NCI-H1417 treated with DMSO at 0.1 percent for 48 hours (cell line): ENCODE measurements at places on chromosomes 5 and 9.

DNA sequence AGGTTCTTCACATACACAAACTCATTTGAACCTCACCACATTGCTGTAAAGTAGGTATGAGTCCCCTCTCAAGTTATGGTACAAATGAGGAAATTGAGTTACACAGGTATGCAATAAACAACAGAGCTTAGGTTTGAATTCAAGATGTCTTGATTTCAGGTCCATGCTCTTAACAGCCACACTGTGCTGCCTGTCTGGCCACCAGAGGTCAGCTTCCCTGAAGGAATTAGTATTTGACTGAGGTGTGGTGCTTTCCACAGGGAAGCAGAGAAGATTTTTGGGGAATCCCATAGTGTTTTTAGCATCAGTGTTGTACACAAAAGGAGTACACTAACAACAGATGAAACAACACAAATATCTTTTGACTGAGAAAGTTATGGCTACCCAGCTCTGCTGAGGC is 94.4 kb upstream of the ITGA1 start:
- no peak for DNase-seq

DNA sequence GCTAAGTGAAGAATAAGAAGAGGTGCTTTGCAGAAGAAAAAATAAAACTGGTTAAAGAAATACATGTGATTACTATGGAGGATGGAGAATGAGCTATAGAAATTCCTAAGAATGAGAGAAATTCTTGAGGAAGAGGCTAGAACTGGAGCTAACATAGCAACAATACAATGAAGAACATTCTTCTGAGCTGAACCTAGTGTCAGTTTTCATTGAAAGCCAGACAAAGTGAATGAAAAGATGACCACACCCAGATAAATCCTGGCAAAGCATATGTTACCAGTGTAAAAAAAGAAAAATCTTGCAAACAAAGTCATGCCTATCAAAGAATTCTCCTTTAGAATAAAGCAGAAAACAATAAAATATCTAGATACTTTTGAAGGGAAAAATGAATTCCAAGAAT is 39.6 kb downstream of the SGCD start:
- no peak for DNase-seq

GRCh38 chr5:15558240-15558639 is 58.3 kb downstream of the FBXL7 start:
- no peak for DNase-seq

DNA sequence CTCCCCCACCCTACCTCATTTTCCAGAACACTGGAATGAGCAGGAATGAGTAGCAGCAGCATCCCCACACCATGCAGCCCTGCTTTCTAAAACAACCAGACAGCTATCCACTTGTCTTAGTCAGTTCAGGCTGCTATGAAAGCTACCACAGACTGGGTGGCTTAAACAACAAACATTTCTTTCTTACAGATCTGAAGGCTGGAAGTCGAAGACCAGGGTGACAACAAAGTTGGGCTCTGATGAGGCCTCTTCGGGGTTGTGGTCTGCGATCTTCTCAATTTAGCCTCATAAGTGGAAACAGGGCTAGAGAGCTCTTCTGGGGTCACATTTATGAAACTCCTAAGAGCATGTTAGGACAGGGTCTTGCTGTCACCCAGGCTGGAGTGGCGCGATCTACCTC is 38.9 kb downstream of the LPAR1 start:
- no peak for DNase-seq

DNA sequence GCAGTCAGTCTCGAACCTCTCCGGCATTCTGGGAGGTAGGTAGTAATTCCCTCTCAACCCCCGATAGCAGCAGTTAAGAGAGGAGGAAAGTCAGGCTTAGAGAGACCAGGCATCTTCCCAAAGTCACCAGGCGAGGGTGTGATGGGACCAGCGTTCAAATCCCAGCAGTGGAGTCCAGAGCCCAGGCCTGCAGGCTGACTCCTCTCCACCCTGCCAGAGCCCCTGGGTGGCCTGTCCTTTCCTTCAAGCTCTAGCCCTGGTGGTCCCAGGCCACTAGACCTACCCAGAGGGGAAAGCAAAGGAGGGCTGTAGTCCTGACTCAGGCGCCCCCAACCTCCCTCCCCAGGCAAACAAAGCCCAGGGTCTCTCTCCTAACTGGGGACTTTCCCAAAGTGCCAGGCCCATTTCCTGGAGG is 4.2 kb upstream of the NR5A1 start:
- no peak for DNase-seq

- DNase-seq = no peak
Observed at GRCh38 chr5:37255774-37256358, 6.7 kb upstream of the CPLANE1 start.

DNA sequence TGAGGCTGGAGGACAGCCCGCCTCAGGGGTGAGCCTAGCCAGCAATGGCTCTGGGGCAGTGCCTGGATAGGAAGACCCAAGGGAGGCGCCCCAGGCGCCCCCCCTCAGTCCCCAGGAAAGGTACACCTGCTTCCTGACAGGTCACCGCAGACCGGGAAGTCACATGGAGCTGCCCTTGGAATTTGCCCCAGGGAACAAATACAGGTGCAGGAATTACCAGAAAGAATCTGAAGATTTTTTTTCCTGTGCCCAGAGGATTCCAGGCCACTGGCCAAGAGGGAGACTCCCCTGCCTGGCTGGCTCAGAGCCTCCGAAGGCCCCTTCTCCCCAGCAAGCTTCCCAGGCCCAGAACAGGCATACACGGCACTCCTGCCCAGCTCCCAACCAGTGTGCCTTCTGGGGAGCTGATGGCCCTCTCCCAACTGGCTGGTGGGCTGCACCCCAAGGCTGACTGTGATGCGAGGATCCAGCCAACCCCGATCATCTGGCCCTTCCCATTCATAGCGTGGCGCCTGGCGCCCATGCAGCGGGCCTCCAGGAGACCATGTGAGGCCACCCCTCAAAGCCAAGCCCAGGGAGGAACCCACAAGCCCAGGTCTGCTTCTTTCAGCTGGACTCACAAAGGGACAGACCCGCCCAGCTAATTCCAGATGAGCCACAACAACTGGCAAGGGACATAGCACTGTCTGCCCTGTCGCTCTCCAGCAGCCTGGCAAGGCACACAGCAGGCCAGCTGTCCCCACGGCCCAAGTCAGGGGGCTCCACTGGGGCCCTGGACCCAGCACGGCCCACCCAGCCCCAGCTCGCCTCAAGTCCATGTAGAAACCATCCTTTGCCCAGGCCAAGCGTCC is 2.3 kb downstream of the TPRN start:
- DNase-seq = no peak

- no peak for DNase-seq
Observed at GRCh38 chr5:161305601-161306000, 240.9 kb downstream of the GABRB2 start.
